Smooth muscle cell of the brain vasculature (primary cell): ENCODE measurements at places on chromosomes 11 and 22.

GRCh38 chr11:59755701-59756557 lies 753 bp downstream of the STX3 start:
- no peak for DNase-seq

- DNase-seq = no peak
Measured at GRCh38 chr11:132253469-132254264, 883.3 kb downstream of the NTM start.

DNA sequence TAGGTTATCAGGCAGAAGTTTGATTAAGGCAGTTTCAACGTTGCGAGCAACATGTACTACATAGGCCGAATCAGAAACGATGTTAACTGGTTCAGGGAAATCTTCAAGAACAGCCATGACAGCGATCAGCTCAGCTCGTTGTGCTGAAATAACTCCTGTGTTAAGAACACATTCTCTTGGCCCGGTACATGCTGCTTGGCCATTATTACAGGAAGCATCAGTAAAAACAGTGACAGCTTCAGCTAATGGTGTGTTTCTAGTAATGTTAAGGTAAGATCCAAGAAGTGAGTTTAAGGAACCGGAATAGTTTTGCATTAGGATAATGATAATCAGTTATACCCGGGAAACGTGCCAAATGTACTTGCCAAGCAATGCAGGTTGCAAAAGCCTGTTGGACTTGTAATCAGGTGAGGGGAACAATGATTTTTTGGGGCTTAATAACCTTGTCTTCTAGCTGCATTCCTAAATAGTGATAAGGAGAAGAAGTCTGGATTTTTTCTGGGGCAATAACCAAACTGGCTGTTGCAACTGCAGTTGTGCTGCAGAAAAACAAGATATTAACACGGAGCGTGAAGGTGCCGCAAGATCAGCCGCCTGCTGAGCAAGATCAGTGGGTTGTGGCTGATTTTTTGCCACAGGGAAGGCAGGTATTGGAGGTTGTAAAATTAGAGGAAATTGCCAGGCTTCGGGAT lies 14.3 kb downstream of the OR52K1 start:
- DNase-seq = no peak

- DNase-seq = no peak
Measured at GRCh38 chr11:11430431-11430830, 77.4 kb upstream of the CSNK2A3 start.

DNA sequence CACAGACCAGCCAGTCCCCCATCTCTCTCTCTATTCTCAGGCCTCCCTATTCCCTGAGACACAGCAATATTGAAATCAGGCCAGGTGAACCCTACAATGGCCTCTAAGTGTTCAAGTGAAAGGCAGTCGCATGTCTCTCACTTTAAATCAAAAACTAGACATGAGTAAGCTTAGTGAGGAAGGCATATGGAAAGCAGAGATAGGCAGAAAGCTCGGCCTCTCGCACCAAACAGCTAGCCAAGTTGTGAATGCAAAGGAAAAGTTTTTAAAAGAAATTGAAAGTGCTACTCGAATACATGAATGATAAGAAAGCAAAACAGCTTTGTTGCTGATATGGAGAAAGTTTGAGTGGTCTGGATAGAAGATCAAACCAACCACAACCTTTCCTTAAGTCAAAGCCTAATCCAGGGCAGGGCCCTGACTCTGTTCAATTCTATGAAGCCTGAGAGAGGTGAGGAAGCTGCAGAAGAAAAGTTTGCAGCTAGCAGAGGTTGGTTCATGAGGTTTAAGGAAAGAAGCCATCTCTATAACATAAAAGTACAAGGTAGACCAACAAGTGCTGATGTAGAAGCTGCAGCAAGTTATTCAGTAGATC lies 19.8 kb upstream of the MPZL2 start:
- no peak for DNase-seq

DNA sequence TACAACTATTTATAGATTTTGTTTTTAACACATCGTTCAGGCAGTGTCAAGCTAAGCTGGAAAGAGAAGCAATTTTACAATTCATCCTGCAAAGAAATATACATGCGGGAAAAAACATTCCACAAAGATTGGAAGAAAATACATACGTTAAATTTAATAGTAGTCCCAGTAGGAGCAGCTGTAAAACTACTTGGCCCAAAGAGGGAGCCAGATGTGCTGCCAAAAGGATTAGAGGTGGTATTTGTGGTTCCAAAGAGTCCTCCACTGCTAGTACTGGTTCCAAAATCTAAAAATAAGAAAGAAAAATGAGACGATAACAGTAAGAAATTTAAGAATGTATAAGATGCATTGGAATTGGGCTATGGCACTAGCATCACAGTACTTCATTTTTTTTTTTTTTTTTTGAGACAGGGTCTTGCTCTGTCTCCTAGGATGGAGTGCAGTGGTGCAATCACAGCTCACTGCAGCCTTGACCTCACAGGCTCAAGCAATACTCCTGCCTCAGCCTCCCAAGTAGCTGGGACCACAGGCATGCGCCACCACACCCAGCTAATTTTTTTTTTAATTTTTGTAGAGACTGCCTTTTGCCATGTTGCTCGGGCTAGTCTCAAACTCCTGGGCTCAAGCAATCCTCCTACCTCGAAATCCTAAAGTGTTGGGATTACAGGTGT lies 21.5 kb downstream of the NUP98 start:
- DNase-seq = no peak

DNA sequence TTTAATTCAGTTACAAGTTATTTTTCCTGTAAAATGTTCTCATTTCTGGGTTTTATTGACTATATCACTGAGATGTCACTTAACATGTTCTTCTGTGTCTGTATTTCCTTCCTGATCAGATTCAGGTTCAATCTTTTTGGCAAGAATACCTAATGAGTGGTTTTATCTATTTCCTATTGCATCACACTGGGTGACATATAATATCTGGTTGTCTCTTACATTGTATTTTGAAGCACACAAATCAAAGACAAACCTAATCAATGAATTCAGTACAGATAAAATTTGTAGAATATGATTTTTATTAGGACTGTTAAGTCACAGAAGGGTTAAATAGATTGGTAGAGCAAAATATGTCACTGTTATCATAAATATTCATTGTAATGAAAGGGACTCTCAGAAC lies 60.4 kb downstream of the BCL2L13 start:
- DNase-seq = no peak

GRCh38 chr11:71223671-71224660 lies 28.4 kb downstream of the SHANK2 start:
- no peak for DNase-seq

DNA sequence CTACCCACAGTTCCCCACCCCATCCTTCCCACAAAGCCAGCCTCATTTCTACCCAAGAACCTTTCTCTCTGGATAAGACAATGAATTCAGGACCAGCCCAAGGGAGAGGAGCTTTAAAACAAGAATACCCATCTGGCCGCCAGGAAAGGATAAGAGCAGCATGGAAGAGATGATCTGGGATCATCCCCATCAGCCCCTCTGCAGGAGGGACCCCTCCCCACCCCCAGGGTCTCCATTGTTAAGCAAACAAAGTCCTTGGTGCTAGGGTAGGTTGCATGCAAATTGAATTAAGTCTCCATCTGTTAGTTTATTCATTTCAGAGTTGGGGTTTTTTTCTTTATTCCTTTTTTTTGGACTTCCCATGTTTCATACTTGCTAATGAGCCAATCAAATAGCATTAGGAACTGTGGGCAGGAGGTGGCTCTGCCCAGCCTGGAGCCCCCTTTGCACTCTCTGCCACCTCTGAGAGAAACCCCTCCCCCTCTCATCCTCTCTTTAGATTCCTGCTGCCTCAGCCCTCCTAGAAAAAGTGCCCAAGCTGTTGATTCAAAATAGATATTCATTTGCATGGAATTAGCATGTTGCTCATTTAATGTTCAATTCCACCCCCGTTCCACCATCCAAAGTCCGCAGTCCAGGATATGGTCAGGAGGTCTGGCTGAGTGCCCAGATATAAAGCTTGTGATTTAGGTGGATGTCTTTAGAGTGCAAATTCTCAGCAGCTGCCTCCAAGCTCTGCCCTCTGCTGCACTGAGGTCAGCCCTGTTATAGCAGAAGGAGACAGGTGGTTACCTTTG lies 138.5 kb upstream of the NCAM1 start:
- no peak for DNase-seq

DNA sequence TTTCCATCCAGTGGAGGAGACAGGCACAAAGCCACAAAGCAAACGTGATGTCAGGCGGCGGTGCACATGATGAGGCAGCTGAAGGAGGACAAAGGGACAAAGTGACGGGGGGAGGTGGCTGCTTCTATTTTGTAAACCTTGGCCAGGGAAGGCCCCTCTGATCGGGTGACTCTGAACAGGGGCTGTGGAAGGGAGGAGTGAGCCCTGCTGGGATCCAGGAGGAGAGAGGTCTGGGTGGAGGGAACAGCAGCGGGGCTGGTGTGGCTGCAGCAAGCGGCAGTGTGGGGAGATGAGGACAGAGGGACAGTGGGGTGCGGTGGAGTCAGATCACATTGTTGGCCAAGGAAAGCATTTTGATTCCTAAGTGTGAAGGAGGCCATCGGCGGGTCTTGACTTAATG lies 36.7 kb downstream of the SHISAL1 start:
- no peak for DNase-seq

- DNase-seq = no peak
Measured at GRCh38 chr11:44760917-44761550, 34.3 kb downstream of the TSPAN18 start.

GRCh38 chr11:17528181-17528691 lies 16.0 kb downstream of the USH1C start:
- DNase-seq = peak; percentile 6

DNA sequence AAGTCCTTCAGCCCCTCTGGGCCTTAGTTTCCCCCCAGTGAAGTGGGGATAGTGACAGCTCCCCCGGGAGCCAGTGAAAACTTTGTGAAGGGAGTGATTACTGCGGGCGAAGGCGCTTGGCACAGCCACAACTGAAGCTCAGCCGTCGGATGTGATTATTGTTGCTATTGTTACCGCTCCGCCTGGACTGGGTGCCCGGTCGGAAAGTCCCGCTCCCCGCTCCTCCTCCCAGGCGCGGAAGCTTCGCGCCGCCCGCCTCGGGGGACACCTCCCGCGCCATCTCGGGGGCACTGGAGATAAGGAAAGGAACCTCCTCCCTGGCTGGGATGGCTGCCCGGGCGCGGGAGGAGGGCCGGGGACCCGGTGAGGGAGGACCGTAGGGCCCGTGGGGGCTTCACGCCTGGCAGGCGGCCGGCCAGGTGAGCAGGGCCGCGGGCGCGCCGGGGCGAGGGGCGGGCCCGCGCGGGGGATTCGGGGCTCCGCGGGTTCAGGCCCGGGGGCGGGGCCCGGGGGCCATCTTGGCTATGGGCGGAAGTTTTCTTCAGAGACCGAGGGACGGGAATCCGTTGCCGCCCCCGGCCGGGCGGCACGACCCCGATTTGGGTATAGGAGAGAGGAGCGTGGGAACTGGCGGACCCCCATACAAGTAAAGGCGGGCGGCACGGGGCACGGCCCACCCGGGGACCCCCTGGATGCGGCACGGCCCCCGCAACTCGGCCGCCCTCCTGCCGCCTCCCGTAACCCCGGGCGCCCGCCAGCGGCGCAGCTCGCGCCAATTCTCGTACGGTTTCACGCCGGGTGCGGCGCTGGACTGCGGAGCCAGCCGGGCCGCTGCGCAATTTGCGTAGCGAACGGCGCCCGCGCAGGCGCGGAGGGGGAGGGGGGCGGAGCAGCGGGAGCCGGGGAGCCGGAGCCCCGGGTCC lies at the start of gene GPR137:
Gene GPR137 (plus strand): TSS at position 887 of the 923 bp plus-strand sequence. CDS start 677 bp downstream, outside the sequence.
- DNase-seq = no peak

DNA sequence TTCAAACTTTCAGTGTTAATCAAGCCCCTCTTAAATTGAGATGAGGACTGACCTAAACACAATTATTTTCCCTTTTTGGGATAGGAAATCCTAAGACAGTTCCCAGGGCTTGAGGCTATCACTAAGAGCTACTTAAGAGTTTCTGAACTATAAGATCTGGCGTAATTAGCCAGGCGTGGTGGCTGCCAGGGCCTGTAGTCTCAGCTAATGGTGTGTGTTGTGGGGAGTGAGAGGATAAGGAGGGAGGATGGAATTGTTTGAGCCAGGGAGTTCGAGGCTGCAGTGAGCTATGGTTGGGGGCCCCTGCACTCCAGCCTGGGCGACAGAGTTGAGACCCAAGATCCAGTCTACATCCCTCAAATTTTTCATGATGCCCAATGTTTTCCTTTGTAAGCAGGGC lies 23.5 kb upstream of the EXPH5 start:
- no peak for DNase-seq

GRCh38 chr11:18617688-18618341 lies 16.3 kb downstream of the SPTY2D1 start:
- DNase-seq = no peak

- no peak for DNase-seq
Measured at GRCh38 chr11:63745304-63746170, 23.0 kb downstream of the ZFTA start.
